ENCODE measurements at places on chromosomes 3 and 15. TPM values are rescaled to one million over a fixed set of nuclear protein-coding genes. Genes with fewer than 3 reads are reported as not detected.

- no peak overlapping the region for H3K4me3 ChIP-seq
- H3K36me3 ChIP-seq: no peaks in the 10 kb centered on the region
- peaks cover 7% of the 10 kb centered on the region for H3K27me3 ChIP-seq
- DNase-seq: peak; percentile 24
- H3K4me1 ChIP-seq: peaks cover 13% of the 10 kb centered on the region
- peak overlapping the region; percentile 25 for H3K27ac ChIP-seq
Measured at GRCh38 chr15:100537331-100537730, 8.6 kb upstream of the CERS3 start.

- no peak overlapping the region for H3K4me3 ChIP-seq
- H3K27ac ChIP-seq: no peak overlapping the region
- H3K4me1 ChIP-seq: no peaks in the 10 kb centered on the region
- no peak for DNase-seq
- peaks cover 19% of the 10 kb centered on the region for H3K27me3 ChIP-seq
Measured at GRCh38 chr15:70799667-70800450, 36.5 kb upstream of the UACA start.

The SMCO1 gene
- total RNA-seq: not detected

The DLEC1 gene
- total RNA-seq: 0.10 TPM

The ZKSCAN7 gene
- total RNA-seq: 9.2 TPM

Measured in activated B cell treated with CpG ODN at 0.5 μM for 24 hours (primary cell).